ENCODE measurements at places on chromosomes 6 and 20.

GRCh38 chr6:154430481-154430919 lies 73.9 kb upstream of the IPCEF1 start:
- no peak for DNase-seq
- H3K4me1 ChIP-seq, result peaks cover 14% of the 10 kb centered on the region
- no peaks in the 10 kb centered on the region for H3K36me3 ChIP-seq

GRCh38 chr6:23031986-23032385 lies 462.6 kb downstream of the HDGFL1 start:
- no peak for DNase-seq
- no peak overlapping the region for H3K27ac ChIP-seq
- no peaks in the 10 kb centered on the region for H3K27me3 ChIP-seq
- H3K4me1 ChIP-seq, result no peaks in the 10 kb centered on the region

- no peaks in the 10 kb centered on the region for H3K36me3 ChIP-seq
- H3K27me3 ChIP-seq, result no peaks in the 10 kb centered on the region
- no peak within 1 kb of the TSS for H3K27ac ChIP-seq
- DNase-seq, result no peak
- no peaks in the 10 kb centered on the region for H3K4me1 ChIP-seq
- H3K4me3 ChIP-seq, result no peak within 1 kb of the TSS
Measured at GRCh38 chr6:135851442-135852271, at the start of gene PDE7B. Gene PDE7B (plus strand): TSS chr6:135851701.

DNA sequence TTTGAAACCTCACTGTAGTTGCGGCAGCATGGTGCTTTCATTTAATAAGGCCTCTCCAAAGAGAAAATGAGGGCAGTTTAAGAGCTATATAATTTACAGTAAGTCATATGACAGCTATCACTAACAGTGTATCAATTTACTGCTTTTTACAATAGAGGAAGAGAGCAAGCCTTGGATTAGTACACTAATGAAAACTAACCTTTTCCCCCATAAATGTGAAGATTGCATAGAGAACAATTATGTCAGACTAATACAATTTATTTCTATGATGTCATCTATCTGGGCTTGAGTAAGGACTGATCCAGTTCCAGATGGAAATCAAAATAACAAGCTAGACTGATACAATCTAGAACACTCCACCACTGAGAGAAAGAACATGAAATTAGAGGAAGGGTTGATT lies 78.1 kb upstream of the FAM83B start:
- no peak overlapping the region for H3K27ac ChIP-seq
- no peaks in the 10 kb centered on the region for H3K4me1 ChIP-seq
- H3K27me3 ChIP-seq, result no peaks in the 10 kb centered on the region

- peaks cover 30% of the 10 kb centered on the region for H3K4me1 ChIP-seq
- DNase-seq, result peak; percentile 61
- H3K27me3 ChIP-seq, result no peaks in the 10 kb centered on the region
- peak overlapping the region; percentile 24 for H3K4me3 ChIP-seq
Measured at GRCh38 chr20:23391707-23392310, 29.5 kb downstream of the NAPB start.

- H3K4me3 ChIP-seq, result no peak overlapping the region
- H3K27me3 ChIP-seq, result no peaks in the 10 kb centered on the region
- DNase-seq, result peak; percentile 65
- H3K36me3 ChIP-seq, result peaks cover 45% of the 10 kb centered on the region
Measured at GRCh38 chr6:30613251-30614043, 3.6 kb downstream of the PPP1R10 start.

DNA sequence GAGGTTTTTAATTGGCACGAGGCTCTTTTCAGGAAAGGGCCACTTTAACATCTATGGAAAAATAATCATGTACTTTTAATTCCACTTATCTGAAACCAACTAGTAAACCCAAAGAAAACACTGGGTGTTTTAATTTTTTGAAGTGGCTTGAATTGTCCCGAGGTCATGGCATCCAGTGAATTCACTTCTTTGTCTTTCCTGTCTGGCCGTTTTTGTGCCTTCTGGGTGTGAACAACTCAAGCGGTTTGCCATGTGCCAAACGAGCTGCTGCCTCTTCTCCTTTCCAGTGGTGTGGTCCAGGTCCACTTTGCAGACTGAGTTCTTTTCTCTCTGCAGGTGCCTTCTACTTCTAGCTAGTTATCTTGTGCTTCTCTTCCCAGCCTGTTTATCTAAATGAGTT lies 117.5 kb downstream of the PLCB4 start:
- DNase-seq, result no peak
- H3K4me3 ChIP-seq, result no peak overlapping the region
- H3K27me3 ChIP-seq, result no peaks in the 10 kb centered on the region
- no peaks in the 10 kb centered on the region for H3K36me3 ChIP-seq

- no peak for DNase-seq
- H3K27ac ChIP-seq, result no peak overlapping the region
- H3K4me3 ChIP-seq, result no peak overlapping the region
- no peaks in the 10 kb centered on the region for H3K4me1 ChIP-seq
- H3K27me3 ChIP-seq, result no peaks in the 10 kb centered on the region
Measured at GRCh38 chr6:120779441-120779840, 554.8 kb downstream of the TBC1D32 start.

DNA sequence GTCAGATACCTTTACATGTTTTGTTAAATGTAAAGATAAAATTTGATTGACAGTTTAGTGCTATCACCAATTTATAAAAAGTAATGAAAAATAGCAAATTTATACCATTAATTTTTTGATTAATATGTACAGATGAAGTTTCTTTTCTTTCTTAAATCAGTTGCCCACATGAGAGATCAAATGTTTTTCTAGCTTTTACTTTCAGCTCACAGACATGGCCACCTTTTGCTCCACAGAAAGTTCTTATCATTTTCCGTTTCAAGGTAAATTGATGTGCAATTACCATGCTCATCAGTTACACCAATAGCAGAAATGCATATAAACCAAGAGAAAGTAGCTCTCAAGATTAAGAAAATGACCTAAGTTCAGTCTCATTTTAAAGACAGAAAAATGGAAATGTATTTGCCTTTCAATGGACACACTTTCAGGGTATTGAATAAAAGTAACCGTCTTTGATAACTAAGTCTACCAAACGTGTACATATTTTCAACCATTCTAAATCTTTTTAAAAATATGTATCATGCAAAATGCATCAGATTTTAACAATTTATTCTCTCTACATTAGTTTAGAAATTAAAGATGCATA lies 16.6 kb upstream of the EXOC2 start:
- H3K36me3 ChIP-seq, result no peaks in the 10 kb centered on the region
- H3K27me3 ChIP-seq, result no peaks in the 10 kb centered on the region
- peaks cover 32% of the 10 kb centered on the region for H3K4me1 ChIP-seq

DNA sequence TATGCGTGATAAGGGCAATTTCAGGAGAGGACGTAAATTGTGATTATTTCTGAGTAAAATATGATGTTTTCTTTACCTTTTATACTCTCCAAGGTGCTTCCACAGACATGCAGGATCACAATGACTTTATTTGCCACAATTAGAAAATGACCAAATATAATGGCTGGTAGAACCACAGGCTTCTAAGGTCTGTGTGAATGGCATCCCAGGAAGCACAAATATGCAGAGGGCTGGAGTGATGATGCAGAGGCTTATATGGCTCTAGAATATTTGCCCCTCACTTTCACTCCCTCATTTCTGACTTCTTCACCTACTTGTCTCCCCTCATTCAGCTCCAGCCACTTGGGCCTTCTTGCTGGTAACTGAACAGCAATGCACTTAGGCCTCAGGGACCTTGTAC lies 502.1 kb upstream of the MAP3K7 start:
- H3K27me3 ChIP-seq, result no peaks in the 10 kb centered on the region
- no peaks in the 10 kb centered on the region for H3K36me3 ChIP-seq
- H3K27ac ChIP-seq, result no peak overlapping the region
- H3K4me1 ChIP-seq, result no peaks in the 10 kb centered on the region
- no peak for DNase-seq
- H3K4me3 ChIP-seq, result no peak overlapping the region

DNA sequence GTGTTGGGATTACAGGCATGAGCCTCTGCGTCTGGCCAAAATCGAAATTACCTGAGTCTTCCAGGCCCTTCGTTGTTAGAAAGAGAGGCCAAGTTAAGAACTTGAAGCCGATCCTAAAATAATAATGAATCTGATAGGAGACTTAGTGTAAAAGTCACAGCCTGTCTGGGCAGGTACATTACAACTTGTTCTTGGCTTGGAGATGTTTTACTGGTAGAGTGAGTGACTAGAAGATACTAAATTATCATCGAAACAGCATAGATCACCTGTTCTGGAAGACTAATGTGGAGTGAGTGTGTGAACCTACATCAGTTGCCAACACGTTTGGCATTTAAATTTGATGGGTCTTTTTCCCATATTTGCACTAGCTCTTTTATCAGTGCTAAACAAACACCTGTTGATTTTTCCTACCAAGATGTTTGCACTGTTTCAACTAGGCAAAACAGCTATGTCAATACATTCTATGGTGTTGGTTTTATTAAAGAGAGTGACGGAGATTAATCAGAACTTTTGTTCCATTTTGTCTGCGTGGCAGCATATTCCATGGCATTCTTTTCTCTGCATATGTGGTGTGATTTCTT lies 4.6 kb upstream of the TMEM217 start:
- H3K27ac ChIP-seq, result no peak overlapping the region
- H3K36me3 ChIP-seq, result no peaks in the 10 kb centered on the region
- H3K27me3 ChIP-seq, result no peaks in the 10 kb centered on the region
- peaks cover 30% of the 10 kb centered on the region for H3K4me1 ChIP-seq

- H3K4me1 ChIP-seq, result no peaks in the 10 kb centered on the region
- no peaks in the 10 kb centered on the region for H3K36me3 ChIP-seq
- DNase-seq, result no peak
- no peak overlapping the region for H3K4me3 ChIP-seq
- H3K27ac ChIP-seq, result no peak overlapping the region
Measured at GRCh38 chr6:142002825-142003405, 129.8 kb upstream of the GJE1 start.

- no peaks in the 10 kb centered on the region for H3K27me3 ChIP-seq
- peak overlapping the region; percentile 57 for H3K27ac ChIP-seq
- DNase-seq, result peak; percentile 82
- no peaks in the 10 kb centered on the region for H3K36me3 ChIP-seq
- H3K4me3 ChIP-seq, result peak overlapping the region; percentile 20
Measured at GRCh38 chr6:163667372-163668060, 253.0 kb downstream of the QKI start.

DNA sequence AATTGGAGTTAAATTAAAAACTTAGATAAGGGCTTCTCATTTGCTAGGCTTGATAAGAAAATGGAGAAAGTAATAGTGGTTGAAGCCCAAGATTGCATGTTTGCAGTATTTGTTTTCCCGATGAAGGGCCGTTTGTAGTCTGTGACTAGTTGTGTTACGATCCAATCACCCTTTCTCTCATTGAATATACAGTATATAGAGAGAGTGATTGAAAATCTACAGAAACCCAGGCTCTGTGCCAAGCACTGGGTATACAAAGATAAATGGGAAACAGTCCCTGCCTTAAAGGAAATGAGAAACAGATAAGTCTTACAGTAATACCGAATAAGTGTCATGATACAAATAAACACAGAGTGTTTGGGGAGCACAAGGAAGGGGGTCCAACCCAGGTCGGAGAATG lies 55.2 kb upstream of the CDKAL1 start:
- no peaks in the 10 kb centered on the region for H3K4me1 ChIP-seq
- H3K27me3 ChIP-seq, result no peaks in the 10 kb centered on the region
- H3K4me3 ChIP-seq, result no peak overlapping the region
- peaks cover 31% of the 10 kb centered on the region for H3K36me3 ChIP-seq

GRCh38 chr6:1230281-1230680 lies 81.6 kb upstream of the FOXQ1 start:
- no peak for DNase-seq
- H3K27me3 ChIP-seq, result no peaks in the 10 kb centered on the region
- no peak overlapping the region for H3K4me3 ChIP-seq
- H3K36me3 ChIP-seq, result no peaks in the 10 kb centered on the region

GRCh38 chr6:58073263-58073662 lies 755.8 kb downstream of the PRIM2 start:
- H3K36me3 ChIP-seq, result no peaks in the 10 kb centered on the region
- no peak overlapping the region for H3K4me3 ChIP-seq
- no peaks in the 10 kb centered on the region for H3K27me3 ChIP-seq
- no peaks in the 10 kb centered on the region for H3K4me1 ChIP-seq
- H3K27ac ChIP-seq, result no peak overlapping the region

- H3K27ac ChIP-seq, result no peak overlapping the region
- no peaks in the 10 kb centered on the region for H3K27me3 ChIP-seq
- no peaks in the 10 kb centered on the region for H3K36me3 ChIP-seq
- no peak overlapping the region for H3K4me3 ChIP-seq
- H3K4me1 ChIP-seq, result peaks cover 4% of the 10 kb centered on the region
Measured at GRCh38 chr20:57803508-57804005, 93.7 kb upstream of the PMEPA1 start.

DNA sequence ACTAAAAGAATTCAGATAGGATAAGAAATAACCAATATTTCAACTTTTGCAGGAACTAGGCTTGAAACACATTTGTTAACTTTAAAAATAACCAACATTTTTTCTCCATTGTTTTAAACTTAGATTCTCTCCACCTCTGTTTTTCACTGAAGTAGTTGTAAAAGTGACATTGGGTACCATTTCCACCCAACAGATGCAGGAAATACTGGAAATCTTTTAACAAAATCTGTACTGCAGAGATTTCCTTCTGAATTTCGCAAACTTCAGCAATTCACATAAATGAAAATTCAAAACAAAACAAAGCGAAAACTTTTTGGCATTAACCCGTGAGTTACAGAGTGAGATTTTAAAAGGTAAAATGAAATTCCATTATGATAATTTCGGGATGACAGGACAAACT lies 731.7 kb downstream of the RFPL4B start:
- no peaks in the 10 kb centered on the region for H3K4me1 ChIP-seq
- peaks cover 3% of the 10 kb centered on the region for H3K27me3 ChIP-seq
- DNase-seq, result no peak
- H3K4me3 ChIP-seq, result no peak overlapping the region
- H3K36me3 ChIP-seq, result no peaks in the 10 kb centered on the region

DNA sequence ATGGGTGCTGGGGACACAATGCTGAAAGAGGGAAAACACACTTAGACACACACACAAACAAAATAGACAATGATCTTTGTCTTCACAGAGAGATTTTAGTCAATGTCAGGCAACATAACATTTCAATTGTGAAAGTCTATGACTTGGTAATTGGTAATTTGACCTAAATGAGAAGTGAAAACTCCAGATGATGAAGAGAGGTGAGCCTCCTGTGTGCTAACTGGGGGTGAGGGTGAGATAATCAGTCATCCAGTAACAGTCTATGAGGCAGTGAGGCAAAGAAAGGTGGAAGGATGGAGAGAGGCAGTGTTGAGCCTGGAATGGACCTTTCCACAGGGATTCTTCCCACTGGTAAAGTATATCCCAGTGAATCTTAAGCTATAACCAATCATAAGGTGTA lies 744.2 kb downstream of the MAFB start:
- peaks cover 43% of the 10 kb centered on the region for H3K4me1 ChIP-seq
- DNase-seq, result peak; percentile 70
- H3K4me3 ChIP-seq, result no peak overlapping the region
- no peaks in the 10 kb centered on the region for H3K36me3 ChIP-seq
- peak overlapping the region; percentile 64 for H3K27ac ChIP-seq

DNA sequence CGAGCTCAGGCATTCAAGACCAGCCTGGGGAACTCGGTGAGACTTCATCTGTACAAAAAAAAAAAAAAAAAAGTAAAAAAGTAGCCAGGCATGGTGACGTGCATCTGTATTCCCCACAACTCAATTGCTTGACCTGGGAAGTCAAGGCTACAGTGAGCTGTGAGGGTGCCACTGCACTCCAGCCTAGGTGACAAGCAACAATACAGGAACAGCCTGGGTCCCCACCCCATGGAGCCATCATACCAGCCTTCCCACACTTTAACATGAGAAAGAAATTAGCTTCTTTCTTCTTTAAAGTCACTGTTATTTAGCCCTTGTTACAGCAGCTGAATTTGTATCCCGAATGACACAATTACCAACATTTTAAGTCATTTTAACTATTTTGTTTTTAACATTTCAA lies 56.1 kb downstream of the SCML4 start:
- H3K27me3 ChIP-seq, result no peaks in the 10 kb centered on the region
- H3K4me3 ChIP-seq, result no peak overlapping the region
- peaks cover 3% of the 10 kb centered on the region for H3K4me1 ChIP-seq
- no peak overlapping the region for H3K27ac ChIP-seq

All from Karpas-422 (cell line).